Activated T-helper 9 cell treated with anti-CD3 and anti-CD28 coated beads, Interleukin-2, amount 50 U/mL, for 16 hours (primary cell): ENCODE measurements at places on chromosomes 5 and 9.

GRCh38 chr5:141510850-141511601 lies 22.1 kb downstream of the PCDHGC5 start:
- no peak for DNase-seq

DNA sequence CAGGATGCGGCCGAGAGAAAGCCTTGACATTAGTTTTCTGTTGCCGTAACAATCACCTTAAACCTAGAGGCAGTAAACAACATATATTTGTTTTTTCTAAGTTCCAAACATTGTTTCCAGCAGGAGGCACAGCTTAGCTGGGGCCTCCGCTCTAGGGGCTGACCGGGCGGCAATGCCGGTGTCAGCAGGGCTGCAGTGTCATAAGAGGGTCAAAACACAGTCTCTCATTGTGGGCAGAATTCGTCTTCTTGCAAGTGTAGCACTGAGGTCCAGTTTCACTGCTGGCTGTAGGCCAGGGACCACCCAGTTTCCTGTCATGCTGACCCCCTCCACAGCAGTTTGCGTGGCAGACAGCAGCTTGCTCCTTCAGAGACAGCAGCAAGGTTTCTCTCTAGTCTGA lies 186.2 kb downstream of the PJA2 start:
- DNase-seq: no peak

- no peak for DNase-seq
Observed at GRCh38 chr9:92616199-92616641, 53.7 kb downstream of the IPPK start.

DNA sequence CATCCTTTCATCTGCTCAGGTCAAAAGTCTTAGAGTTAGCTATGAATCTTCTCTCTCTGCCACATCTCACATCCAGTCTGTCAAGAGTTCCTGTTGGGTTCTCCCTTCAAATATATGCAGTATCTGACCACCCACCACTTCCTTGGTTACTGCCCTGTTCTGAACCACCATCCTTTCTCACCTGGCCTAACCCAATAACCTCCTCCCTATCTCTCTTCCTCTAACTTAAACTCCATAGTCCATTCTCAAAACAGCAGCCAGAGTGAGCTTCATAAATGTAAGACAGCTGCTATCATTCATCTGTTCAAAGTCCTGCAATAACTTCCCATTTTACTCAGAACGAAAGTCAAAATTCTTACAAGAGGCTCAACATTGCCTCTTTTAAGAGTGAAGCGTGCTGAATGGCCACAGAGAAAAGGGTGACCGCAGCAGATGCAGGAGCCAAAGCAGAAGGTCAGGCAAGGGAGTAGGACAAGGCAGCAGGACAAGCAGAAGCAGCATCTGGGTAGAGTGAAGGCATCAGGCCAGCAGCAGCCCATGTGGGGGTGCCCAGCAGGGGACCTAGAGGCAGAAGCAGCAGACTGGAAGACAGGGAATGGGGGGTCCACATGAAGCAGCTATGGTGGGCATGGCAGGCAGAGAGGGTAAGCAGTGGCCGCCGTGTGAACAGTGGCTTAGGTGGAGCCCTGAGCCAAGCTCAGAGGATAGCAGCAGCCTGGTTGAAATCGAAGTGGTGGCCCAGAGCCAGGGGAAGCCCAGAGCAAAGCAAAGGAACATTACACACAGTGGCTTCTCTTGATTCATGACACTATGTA lies 39.3 kb upstream of the CDC42SE2 start:
- DNase-seq: no peak

DNA sequence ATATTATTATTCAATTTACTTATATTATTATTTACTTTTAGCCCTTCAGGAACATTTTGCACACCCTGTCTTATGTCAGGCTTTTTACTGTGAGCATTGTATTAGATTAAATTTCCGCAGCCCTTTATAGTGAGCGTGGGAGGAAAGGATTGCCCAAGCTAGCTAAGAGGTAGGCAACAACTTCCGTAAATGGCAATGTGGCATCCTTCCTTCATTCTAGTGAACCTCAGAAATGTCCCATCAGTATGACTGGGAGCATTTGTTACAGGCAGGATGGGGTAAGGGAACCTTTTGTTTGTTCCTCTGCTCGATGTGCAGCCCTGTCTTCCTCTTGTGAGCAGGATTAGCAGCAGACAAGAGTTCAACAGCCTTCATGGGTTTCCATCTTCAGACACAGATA lies 6.2 kb upstream of the CD180 start:
- no peak for DNase-seq

GRCh38 chr5:173675287-173675996 lies 59.0 kb upstream of the BOD1 start:
- DNase-seq: no peak

- DNase-seq: no peak
Observed at GRCh38 chr9:131117762-131118145, 7.6 kb upstream of the NUP214 start.

GRCh38 chr5:76404223-76405211 lies 1.4 kb downstream of the IQGAP2 start:
- peak; percentile 65 for DNase-seq

- no peak for DNase-seq
Observed at GRCh38 chr9:120609636-120610035, 29.7 kb upstream of the CDK5RAP2 start.

GRCh38 chr5:131664929-131665328 lies 29.9 kb upstream of the RAPGEF6 start:
- DNase-seq: no peak

GRCh38 chr9:126481862-126482261 lies 131.9 kb upstream of the LMX1B start:
- DNase-seq: no peak

- no peak for DNase-seq
Observed at GRCh38 chr9:135186248-135187164, 99.0 kb downstream of the OLFM1 start.

GRCh38 chr5:181233088-181233800 lies 10.2 kb downstream of the TRIM41 start:
- no peak for DNase-seq

GRCh38 chr5:91038180-91038808 lies 344.8 kb downstream of the ARRDC3 start:
- no peak for DNase-seq

DNA sequence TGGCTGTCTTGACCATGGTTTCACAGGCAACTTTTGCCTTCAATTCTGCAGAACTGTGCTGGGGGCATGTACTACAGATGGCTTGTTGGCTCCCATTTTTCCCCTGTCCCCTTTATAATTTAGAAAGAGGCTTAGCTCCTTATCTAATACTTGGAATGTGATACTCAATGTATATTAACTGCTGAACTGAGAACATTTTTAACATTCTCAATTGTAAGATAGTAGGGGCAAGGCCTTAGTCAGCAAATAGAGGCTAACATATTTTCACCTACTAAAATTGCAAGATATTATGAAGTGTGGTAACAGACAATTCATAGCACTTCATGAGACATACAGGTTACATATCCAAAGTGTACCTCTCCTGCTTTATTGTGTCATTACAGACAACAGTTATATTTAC lies 118.1 kb upstream of the ZNF366 start:
- DNase-seq: no peak

GRCh38 chr9:91477106-91477505 lies 53.5 kb upstream of the NFIL3 start:
- no peak for DNase-seq

GRCh38 chr5:127609011-127609410 lies 39.9 kb upstream of the CTXN3 start:
- DNase-seq: no peak

DNA sequence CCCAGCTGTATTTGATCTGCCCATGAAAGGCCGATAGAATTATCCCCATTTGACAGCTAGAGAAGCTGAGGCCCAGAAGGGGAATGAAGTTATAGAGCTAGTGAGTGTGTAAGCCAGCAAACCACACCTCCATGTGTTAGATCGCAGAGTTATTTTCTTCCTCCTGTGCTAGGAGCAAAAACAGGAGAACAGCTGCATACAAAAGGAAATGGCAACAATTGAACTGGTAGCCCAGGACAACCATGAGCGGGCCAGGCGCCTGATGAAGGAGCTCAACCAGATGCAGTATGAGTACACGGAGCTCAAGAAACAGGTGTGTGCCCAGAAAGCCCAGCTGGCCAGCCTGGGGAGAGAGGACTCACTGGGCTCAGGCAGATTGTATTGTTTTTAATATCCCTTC lies 30.4 kb downstream of the RAB14 start:
- no peak for DNase-seq

GRCh38 chr5:131068893-131069643 lies 96.0 kb downstream of the HINT1 start:
- peak; percentile 6 for DNase-seq

GRCh38 chr9:107874591-107875369 lies 385.2 kb upstream of the KLF4 start:
- DNase-seq: no peak

- no peak for DNase-seq
Observed at GRCh38 chr5:115571441-115571878, 26.9 kb upstream of the FEM1C start.

DNA sequence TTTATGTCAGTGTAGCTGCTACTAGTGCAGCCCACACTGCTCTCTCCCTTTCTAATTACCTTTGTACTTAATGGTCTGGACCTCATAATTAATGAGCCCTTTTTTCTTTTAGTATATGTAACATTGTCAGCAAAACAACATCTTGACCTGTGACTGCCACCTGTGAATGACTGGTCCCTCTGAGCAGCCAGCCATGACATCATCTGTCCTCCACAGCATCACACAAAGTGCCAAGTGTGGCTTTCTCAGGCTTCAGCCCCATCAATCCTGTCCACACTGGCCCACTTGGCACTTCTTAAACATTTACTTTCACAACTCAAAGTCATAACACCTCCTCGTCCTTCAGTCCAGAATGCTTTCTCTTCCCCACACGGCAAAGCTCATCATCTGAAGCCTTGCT lies 104.7 kb downstream of the GPR21 start:
- no peak for DNase-seq

GRCh38 chr9:101486693-101487442 lies 46.8 kb upstream of the RNF20 start:
- no peak for DNase-seq

- no peak for DNase-seq
Observed at GRCh38 chr9:135664801-135665794, 2.0 kb downstream of the LCN9 start.
